ENCODE measurements at places on chromosomes 6 and 20.
A peak's percentile ranks its signal among the peaks of the same experiment; 100 is the strongest.

- no peak for DNase-seq
Observed at GRCh38 chr20:25507385-25508082, 77.8 kb downstream of the NINL start.

GRCh38 chr6:30763618-30764489 lies 19.5 kb upstream of the IER3 start:
- no peak for DNase-seq

DNA sequence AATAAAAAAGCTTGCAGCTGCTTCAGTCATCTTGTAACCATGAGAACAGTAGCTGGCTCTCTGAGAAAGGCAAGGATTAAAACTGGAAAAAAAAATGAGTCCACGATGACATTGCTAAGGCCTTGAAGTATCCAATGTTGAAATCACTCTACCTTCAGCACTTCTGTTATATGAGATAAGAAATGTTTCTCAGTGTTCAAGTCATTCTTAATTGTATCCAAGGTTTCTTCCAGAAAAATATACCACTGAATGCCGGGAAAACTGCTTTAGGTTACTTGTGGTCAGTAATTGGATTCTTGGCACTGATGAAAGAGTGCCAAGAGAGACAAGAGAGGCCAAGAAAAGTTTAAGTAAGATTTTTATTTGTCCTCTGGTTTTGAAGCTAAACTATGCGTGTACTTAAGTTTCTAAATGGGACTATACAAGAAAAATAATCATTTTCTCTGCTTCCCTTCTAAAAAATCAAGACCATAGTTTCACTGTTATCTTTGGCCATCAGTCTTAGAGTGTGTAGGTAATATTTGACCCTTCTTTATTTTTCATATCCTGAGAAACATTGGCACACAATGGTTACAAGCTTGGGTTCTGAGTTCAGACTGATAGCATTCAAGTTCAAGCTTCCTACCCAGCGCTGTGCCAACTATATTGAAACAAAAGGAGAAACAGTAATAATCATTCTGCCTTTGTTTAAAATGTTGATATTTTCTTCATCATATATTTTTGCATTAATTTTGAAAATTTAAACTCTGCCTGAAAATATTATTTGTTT lies 84.6 kb downstream of the TRDN start:
- DNase-seq, result no peak

DNA sequence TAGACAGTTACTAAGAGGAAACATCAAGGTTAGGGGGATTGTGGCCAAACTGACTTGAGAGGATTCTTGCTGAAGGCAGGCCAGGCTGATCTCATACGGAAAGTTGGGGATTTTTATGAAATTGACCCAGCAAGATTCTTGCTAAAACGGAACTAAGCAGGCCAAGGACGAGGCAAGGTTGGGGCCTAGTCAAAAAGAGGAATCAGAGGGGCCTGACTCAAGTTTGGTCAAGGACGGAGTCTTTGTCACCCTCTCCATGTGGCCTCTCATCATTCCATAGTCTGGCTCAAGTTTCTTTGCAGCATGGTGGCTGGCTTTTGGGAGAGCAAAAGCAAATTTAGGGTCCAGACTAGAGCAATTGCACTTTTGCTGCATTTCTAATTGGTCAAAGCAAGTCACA lies 7.9 kb upstream of the HECA start:
- DNase-seq, result no peak

- DNase-seq, result no peak
Observed at GRCh38 chr6:87315071-87315470, 7.3 kb upstream of the SMIM8 start.

DNA sequence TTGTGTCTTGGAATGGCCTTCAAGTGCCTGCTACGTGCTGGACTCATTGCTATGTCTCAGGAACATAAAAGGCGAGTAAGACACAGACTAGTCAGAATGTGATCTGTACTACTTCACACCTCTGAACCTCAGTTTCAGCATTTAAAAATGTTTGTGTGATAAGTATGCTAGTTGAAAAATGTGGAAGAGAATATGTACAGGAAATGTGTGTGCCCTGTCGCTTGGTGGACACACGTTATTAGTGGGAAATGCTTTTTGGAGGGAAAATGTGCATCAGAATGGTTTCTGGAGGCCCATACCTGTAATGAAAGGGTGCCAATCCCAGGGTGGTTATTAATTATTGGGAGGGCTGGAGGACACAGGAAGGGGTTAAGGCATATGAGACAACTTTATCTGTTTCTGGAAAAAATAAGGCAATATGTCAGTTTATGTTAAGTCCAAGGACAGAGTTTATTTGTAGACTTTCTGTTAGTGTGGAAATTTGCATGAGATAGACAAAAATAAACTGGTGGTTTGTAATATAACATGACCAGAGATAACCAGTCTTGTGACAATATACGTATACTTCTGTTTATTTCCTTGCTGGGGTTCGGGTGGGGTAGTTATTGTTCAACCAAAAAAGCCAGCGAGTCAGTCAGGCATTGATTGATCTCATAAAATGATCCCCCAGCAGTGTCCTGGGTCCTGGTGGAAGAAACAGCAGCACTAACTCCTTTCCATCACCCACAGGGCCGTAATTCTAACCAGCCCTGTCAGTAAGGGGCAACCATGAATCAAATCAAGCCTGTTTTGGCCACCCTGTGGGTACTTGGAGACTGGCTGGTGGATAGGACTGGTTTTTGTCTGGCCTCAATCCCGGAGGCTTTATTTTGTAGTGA lies 117.9 kb downstream of the JARID2 start:
- DNase-seq, result no peak

DNA sequence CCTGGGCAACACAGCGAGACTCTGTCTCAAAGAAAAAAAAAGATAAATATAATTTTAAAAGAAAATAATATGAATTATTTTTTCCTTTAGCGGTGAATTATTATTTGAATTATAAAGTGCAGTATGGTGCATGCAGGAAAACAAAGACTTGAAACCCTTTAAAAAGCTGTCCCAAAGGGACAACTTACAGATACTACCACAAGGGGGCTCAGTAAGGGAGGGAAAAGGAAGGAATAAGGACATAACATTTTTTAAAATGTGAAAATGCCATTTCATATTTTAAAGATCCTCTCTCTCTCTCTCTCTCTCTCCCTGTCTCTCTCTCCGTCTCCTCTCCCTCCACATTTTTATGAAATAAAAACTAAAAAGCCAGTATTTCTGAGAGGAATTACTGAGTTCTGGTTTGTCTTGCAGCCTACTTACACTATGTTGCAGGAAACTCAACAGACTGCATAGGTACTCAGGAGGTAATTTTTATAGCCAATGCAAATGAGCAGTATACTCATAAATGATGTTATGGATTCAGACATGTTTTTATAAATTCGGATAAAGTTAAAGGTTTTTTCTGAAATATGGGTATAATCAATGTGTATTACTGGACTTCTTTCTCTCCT lies 455.0 kb upstream of the GJE1 start:
- DNase-seq, result no peak

GRCh38 chr20:61839912-61840778 lies 225.5 kb downstream of the TAF4 start:
- no peak for DNase-seq

DNA sequence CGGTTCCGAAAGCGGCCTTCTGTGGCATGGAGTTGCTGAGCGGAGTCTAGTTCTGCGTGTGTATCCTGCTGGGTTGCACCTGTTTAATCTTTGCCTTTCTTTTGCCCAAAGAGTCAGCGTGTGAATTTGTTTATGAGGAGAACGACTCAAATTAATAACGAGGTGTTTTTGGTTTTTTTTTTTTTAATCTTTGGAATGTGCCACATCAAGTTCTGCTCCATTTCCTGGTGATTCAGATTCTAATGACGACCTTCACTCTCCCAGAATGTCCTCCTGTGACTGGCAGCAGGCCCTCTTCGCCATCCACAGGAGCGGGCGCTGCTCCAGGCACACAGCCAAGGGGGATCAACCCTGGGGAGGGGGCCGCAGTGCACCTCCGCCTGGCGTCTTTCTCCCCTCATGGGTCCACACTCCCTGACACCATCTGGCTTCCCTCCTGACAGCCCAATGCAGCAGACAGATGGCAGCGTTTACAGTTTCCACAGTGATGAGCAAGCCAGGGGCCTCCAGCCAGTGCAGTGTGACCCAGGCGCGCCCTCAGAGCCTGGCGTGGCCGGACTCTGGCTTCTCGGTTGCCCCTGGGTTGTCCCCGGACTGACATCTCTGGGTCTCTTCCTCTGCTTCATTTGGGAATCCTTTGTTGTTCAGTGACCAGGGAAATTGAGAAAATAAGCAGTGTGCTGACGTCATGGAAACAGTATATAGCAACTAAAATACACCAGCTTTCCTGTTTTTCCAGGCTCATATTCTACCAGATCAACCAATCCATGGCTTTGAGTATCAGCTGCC lies 27.5 kb upstream of the AFDN start:
- no peak for DNase-seq

- no peak for DNase-seq
Observed at GRCh38 chr20:10634211-10634610, 39.6 kb downstream of the JAG1 start.

- DNase-seq, result peak; percentile 70
Observed at GRCh38 chr20:51500311-51500710, 42.2 kb downstream of the NFATC2 start.

DNA sequence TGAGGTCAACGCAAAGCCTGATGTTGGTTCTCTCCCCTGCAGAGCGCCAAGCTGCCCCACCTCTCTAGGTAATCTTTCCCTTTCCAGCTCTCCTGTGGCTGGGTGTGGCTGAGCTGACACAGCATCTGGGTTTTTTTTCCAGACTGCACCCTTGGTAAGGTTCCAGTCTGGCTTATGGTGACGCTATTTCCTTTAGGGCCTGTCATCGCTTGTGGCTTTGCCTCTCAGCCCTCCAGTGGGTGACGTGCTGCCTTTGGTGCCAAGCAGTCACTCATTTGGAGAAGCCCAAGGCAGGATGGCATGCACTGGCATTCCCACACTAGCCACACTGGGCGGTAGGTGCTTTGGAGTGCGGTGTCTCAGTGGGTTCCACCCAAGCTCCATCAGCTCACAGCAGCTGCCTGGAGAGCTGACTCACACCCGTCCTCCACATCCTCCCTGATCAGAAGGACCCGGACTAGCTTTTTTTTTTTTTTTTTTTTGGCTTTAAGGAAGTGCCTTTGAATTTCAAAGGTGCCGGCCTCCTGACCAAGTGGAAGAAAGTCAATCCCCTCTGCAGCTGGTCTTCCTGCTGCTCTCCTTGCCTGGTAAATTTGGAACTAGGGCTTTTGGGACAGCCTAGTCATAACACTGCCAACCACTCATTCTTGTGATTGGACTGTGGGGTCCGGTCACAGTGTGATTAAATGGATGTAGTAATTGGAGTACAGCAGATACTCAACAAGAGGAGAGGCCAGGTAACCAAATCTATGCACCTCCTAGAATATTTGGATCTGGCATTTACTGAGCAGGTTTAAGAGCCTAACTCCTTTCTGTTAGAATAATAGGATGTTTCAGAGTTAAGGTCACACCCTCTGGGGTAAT lies 153.6 kb downstream of the CD83 start:
- peak; percentile 80 for DNase-seq

GRCh38 chr20:1934721-1935573 lies 39.7 kb downstream of the SIRPA start:
- no peak for DNase-seq

- DNase-seq, result no peak
Observed at GRCh38 chr6:137291441-137291840, 72.3 kb upstream of the IFNGR1 start.

- peak; percentile 44 for DNase-seq
Observed at GRCh38 chr6:33197431-33198048, 2.9 kb downstream of the RXRB start.

DNA sequence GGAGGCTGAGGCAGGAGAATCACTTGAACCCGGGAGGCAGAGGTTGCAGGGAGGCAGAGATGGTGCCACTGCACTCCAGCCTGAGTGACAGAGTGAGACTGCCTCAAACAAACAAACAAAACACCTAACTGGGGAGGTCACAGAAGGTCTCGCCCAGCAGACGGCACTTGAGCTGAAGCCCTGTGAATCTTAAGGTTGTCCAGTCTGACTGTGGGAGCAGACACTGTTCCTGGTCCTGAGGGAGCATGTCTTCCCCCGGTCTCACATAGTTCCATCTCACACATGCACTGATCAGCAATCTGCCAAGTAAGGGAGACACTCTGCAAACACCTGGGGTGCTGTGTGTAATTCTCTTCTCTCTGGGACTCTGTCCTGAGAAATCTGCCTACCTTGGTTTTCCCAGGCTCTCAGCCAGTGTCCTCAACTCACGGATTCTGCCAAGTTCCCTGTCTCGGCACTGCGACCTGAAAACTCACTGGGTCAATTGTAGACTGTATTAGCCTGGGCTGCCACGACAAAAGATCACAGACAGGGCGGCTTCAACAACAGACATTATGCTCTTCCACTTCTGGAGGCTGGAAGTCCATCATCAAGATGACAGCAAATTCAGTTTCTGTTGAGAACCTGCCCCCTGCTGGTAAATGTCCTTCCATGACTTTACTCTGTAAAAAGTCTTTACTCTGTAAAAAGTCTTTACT lies 94.3 kb downstream of the JPH2 start:
- DNase-seq, result peak; percentile 51

DNA sequence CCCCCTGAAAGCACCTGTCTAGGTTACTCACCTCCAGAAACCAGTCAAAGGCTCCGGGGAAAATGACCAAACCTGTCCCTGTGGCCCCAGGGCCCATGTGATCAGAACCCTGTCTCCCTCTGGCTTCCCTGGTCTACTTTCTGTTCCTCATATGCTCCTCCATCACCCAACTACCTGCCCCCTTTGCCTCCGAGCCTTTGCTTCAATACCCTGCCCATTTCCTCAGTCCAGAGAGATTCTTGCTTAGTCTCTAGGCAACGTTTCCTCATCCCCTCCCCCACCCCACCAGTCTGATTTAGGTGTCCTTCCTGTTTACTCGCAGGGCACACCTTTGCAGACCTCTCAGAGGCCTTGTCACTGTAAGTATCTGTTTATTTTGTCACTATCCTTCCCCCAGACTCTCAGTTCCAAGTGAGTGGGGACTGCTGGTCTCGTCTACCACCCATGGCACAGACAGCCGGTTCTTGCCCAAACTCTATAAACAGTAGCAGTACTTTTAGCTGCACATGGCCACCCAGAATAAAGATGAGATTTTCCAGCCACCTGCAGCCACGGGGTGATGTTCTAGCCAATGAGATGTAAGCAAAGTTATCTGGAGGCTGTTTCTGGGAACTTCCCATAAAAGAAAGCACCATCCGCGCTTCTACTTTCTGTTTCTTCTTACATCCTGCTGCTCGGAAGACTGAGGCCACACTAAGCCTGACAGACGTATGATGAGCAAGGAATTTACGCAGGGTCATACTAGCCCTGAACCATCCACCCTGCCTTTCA lies 13.3 kb downstream of the ELOVL5 start:
- DNase-seq, result peak; percentile 66

DNA sequence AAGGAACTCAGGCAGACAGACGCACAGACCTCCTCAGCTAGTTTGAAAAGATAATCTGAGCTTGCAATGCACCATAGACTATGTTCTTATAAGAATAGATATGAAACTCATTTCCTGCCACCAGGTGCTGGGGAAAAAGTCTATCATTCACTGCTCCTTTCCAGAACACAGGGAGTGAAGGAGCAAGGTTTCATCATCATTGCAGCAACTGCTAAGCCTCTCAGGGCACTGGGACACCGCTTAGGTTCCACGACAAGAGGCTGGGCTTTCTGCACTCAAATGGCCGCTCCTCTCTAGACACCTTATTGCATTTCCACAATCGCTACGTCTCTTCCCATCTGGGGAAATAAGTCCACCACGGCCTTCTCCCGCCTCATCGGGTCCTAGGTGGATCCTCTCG lies 418.5 kb upstream of the JARID2 start:
- no peak for DNase-seq

GRCh38 chr20:57960803-57961575 lies 251.2 kb upstream of the PMEPA1 start:
- DNase-seq, result no peak

GRCh38 chr6:135128268-135128914 lies 52.7 kb upstream of the MYB start:
- DNase-seq, result peak; percentile 69

GRCh38 chr20:44362466-44362940 lies 7.0 kb downstream of the HNF4A start:
- DNase-seq, result no peak

Measured in activated T-cell treated with anti-CD3 and anti-CD28 coated beads, Interleukin-2, amount 50 U/mL, for 72 hours (primary cell).